ENCODE measurements at places on chromosomes 6 and 20. TPM values are rescaled to one million over a fixed set of nuclear protein-coding genes. Genes with fewer than 3 reads are reported as not detected.

ZC3H12D gene
- total RNA-seq: 0.08 TPM

JARID2 gene
- total RNA-seq: 13.4 TPM

POM121L2 gene
- not detected for total RNA-seq

NAPB gene
- total RNA-seq: 3.3 TPM

CD24 gene
- not detected for total RNA-seq

IRF4 gene
- 3.3 TPM for total RNA-seq

CCN6 gene
- 1.1 TPM for total RNA-seq

MLN gene
- total RNA-seq: not detected

HAO1 gene
- 0.08 TPM for total RNA-seq

POU3F2 gene
- total RNA-seq: 5.0 TPM

CDH4 gene
- total RNA-seq: 0.49 TPM

ERVFRD-1 gene
- total RNA-seq: not detected

TFAP2A gene
- total RNA-seq: 12.1 TPM

MAK gene
- total RNA-seq: 0.05 TPM

TCF21 gene
- total RNA-seq: not detected

PRPH2 gene
- total RNA-seq: not detected

WFDC12 gene
- total RNA-seq: not detected

CLIC5 gene
- total RNA-seq: not detected

LINC00237 gene
- not detected for total RNA-seq

SLC35F1 gene
- 2.9 TPM for total RNA-seq

DEF6 gene
- 1.0 TPM for total RNA-seq

GHRH gene
- total RNA-seq: not detected

NOX3 gene
- 0.93 TPM for total RNA-seq

HLA-F gene
- 16.2 TPM for total RNA-seq

SLC17A9 gene
- total RNA-seq: 19.8 TPM

HS3ST5 gene
- total RNA-seq: not detected

MDFI gene
- 1.8 TPM for total RNA-seq

TMEM244 gene
- 0.75 TPM for total RNA-seq

PRICKLE4 gene
- not detected for total RNA-seq

ANKRD60 gene
- not detected for total RNA-seq
